Right ventricle myocardium inferior (tissue), 1 donor: ENCODE measurements at places on chromosomes 3 and 15.

DNA sequence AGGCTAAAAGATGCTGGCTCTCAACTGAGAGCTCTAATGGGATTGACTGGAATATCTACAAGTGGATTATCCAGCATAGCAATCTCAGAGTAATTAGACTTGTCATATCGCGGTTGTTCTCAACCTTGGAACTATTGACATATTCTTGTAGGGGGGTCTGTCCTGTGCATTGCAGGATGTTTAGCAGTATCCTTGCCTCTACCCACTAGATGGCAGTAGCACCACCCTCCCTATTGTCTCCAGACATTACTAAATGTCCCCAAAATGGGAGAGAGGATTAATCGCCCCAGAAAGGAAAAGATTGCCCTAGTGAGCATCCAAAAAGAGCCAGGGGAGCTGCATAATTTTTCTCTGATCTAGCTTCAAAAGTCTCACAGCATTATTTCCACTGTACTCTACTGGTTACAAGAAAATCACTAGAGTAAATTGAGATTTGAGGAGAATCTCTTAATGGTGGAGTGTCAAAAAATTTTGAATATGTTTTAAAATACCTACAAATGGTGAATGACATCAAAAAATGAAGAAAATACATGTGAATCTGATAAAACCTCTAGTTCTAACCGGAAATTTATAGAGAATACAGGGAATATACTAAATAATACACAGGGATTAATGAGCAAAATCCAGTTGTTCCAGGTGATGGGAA, 388.2 kb upstream of the AGTR1 start:
- no peak for DNase-seq

- DNase-seq: no peak
Observed at GRCh38 chr15:88580532-88580931, 34.1 kb upstream of the DET1 start.

- DNase-seq: no peak
Observed at GRCh38 chr3:193768070-193768394, 175.0 kb downstream of the OPA1 start.

DNA sequence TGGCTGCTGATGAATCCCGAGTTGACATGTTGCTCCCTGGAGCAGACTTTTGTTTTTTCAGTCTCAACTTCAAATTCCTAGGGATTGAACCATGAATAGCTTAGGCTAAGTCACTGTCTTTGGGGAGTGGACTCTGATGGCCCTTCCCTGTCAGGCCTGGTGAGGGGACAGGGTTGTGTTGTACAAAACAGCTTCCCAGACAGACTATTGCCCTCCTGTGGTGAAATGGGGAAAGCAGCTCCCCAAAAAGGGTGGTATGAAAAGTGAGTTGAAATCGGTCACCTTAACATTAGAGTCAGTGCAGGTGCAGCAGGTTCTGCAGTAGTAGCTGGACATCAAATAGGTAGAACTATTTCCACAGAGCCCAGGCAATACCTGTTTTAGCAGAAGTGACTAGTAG, 775.6 kb downstream of the ROBO2 start:
- DNase-seq: no peak

GRCh38 chr3:105415951-105416350, 49.2 kb downstream of the ALCAM start:
- no peak for DNase-seq

- DNase-seq: no peak
Observed at GRCh38 chr3:187636528-187636927, 33.7 kb downstream of the SST start.

GRCh38 chr15:81286621-81287121, 37.3 kb downstream of the STARD5 start:
- DNase-seq: no peak

GRCh38 chr3:130242850-130243569, 102.5 kb upstream of the COL6A5 start:
- DNase-seq: no peak

GRCh38 chr3:130582457-130583153, 65.6 kb downstream of the COL6A6 start:
- DNase-seq: no peak

DNA sequence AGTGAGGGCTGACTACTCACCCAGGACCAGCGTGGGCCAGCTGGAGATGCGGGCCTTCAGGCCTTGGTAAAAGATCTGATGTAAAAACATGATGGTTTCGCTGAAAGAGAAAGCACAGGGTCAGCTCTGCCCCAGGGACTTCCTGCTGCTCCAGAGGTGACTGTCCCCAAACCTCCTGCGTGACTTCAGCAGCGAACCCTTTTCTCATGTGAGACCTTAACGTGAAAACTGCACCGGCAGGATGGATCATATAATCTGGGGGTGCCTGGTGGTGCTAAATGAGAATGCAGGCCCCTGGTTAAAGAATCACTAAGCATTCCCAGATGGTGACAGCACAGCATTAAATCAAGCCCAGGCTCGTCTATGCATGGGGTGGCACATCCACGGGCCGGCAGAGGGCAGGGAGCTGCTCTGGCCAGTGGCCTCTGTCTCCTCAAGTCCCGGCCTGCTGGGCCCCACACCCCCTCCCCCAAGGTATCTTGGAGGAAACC, 55.4 kb downstream of the RASGRF1 start:
- DNase-seq: no peak

GRCh38 chr3:20673866-20674265, 487.9 kb upstream of the SGO1 start:
- no peak for DNase-seq

DNA sequence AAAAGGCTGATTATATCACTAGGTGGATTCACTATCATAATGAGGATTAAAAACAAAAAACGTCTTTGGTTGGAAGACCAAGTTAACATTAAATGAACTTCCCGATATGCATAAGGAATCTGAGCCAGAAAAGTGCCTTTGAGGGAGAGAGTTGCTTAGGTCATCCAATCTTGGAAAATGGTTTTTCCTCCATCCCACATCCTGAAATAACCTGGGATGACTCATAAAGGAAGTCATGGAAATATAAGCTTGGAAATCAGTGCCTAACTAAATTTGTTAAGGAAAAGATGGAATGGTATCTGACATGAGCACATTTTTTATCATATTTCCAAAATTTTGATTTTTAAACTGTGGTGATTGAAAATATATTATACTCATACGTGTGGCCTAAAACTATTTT, 66.0 kb downstream of the KBTBD8 start:
- DNase-seq: no peak

DNA sequence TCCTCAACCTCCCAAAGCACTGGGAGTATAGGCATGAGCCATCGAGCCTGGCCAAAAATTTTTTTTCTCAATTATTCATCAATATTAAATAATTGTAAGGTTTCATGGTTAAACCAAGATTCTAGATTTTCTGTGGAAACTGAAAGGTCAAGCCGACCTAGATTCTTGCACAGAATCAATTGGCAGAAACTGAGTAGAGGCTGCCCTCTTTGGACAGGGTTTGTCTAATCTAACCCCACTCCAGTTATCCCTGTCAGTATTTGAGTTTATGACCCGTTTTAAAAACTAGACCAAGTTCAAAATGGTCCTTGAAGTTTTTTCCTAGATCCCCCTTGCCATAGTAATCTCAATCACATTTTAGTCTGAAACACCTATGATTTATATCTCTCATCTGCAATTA, 8.6 kb upstream of the ADAM10 start:
- DNase-seq: no peak

- DNase-seq: no peak
Observed at GRCh38 chr15:85151861-85152260, 170.2 kb downstream of the PDE8A start.

GRCh38 chr3:82085851-82086475, 324.5 kb upstream of the GBE1 start:
- DNase-seq: no peak

GRCh38 chr3:116728454-116728853, 18.9 kb downstream of the TUSC7 start:
- DNase-seq: no peak

GRCh38 chr3:69324362-69325025, 61.4 kb downstream of the FRMD4B start:
- DNase-seq: no peak

DNA sequence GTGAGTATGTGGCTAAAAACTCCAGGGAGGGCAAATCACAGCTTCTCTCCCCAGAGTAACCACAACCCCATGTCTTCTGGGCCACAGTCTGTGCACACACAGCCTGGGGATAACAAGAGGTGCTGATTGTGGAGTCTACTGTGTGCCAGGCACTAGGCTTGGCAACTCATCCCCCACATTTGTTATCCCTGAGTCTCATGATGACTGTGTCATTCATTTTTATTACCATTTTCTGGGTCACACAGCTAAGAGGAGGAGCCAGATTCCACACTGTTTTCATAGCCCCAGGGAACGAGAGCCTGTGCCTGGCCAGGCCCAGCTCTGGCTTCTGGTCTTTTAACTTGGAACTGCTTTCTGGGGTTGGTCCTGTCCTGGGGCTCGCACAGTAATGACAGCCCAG, 34.5 kb downstream of the ESYT3 start:
- no peak for DNase-seq

DNA sequence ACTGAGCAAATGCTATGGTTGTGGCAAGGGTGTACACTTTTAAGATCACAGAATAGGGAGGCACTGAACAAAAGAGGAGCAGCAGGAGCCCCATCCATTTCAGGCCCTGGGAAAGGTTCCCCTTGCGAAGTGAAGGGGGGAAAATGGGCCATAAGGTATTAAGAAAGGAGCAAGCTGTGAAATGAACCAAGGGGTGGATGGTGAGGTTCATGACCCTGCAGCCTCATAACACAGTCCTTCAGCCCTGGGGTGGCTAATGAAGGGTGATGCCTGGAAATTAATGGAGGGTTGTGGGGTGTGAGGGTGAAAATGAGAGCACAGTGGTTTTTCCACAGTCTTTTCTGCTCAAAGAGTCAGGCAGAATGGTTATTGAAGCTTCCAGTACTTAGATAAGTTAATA, 150.1 kb downstream of the PDZRN3 start:
- no peak for DNase-seq

DNA sequence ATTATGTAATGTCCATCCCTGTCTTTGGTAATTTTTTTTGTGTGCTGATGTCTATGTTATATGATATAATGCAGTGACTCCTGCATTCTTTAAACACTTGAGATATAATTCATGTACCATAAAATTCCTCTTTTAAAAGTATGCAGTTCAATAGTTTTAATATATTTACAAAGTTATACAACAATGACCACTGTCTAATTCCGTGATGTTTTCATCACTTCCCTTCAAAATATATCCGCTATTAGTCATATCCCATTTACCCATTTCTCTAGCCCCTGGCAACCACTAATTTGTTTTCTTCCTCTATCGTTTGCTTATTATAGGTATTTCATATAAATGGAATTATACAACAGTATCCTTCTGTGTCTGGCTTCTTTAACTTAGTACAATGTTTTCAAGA, 64.9 kb upstream of the SUCLG2 start:
- DNase-seq: no peak

DNA sequence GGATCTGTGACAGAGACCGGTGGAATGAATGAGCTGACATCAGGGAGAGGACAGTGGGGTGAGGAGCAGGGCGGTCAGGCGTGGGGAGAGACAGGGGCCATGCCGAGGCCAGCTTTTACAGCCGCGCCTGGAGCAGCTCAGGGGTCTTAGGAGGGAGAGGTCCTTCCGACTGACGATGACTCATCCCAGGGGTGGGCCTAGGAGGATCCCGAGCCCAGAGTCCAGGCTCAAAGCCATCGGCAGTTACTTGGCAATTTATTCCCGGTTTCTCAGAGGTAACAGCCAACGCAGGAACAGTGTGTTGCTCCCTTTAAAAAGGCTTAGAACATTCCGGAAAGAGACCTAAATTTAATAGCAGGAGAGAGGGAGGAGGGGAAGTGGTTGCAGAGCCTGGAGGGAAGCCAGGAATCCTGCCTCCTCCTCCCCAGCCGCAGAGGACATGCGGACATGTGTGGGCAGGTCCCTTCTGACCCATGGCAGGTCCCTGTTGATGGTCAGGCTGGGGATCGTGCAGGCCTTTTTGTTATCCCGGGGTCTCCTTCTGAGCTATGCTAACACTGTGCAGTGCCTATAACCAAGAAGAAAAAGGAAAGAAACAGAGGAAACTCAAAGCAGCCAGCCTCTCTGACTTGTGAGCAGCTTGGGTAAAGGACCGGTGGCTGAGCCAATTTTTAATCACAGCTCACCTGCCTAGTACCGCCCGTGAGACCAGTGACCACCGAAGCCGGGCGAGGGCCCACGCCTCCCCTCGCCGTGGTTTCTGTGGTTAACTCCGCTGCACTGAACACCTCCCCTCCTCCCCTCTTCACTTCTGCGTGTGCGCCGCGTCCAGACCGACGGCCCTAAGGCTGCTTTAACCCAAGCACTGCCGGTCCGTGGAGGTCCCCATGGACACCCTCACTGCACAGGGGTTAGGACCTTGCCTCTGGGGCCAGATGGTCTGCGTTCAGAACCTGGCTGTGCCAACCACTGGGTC, 392.4 kb upstream of the PROK2 start:
- DNase-seq: no peak

DNA sequence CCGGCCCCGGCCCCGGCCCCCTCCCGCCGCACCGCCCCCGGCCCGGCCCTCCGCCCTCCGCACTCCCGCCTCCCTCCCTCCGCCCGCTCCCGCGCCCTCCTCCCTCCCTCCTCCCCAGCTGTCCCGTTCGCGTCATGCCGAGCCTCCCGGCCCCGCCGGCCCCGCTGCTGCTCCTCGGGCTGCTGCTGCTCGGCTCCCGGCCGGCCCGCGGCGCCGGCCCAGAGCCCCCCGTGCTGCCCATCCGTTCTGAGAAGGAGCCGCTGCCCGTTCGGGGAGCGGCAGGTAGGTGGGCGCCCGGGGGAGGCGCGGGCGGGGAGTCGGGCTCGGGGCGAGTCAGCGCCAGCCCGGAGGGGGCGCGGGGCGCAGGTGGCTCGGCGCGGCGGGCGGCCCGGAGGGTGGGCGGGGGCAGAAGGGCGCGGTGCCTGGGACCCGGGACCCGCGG, 352 bp downstream of the CHRD start:
- DNase-seq: no peak

DNA sequence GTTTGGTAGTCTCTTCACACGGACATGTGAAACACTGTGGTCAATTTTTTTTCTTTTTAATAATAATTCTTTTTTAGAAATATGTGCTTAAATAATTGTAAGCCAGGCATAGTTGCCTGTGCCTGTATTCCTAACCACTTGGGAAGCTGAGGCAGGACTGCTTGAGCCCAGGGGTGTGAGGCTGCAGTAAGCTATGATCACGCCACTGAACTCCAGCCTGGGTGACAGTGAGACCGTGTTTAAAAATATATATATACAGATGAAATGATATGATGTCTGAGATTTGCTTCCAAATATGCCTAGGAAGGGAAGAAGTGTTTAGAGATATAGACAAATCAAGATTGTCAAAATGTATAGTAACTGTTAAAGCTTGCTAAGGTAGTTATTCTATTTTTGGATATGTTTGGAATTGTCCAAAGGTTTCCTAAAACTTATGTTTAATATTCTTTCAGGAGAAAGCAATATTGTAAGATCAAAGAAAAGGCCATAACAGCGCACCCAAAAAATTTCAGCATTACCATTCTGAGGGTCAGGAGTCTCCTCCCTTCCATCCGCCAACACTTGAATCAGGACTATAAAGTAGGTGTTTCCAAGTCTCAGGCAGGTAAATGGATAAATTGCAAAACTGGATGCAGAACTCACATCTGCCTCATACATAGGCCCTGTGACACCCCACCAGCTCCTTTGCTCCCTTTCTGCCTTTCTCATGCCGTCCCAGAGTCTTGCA, 532 bp upstream of the SELENOT start:
- no peak for DNase-seq
